Stimulated activated CD4-positive, alpha-beta T cell treated with anti-CD3 and anti-CD28 coated beads, Interleukin-12 subunit alpha, Interleukin-12 subunit beta, amount 100 ng/mL, for 48 hours (primary cell): ENCODE measurements at places on chromosomes 7 and 10.

GRCh38 chr10:113459626-113460280 lies 93.1 kb upstream of the HABP2 start:
- no peak for DNase-seq

GRCh38 chr10:29795850-29796249 lies 161.1 kb upstream of the SVIL start:
- DNase-seq, result no peak

DNA sequence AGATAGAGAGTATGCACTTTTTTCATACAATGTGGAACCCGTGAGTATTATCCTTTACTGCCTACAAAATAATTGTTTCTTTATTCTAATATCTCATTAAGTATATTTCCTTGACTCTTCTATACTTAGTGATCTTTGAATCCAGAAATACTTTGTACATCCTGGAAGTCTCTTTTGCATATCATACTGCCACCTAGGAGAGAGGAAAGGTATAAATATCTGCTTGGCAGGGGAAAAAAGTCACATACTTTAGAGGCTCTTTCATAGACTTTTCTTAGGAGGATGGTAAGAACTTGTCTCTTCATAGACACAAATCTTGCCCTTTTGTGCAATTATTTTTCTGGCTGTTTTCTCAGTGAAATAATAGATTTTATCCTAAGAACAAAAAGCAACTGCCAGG lies 436.0 kb downstream of the PAXIP1 start:
- DNase-seq, result no peak

GRCh38 chr7:94666879-94667587 lies 11.1 kb upstream of the SGCE start:
- no peak for DNase-seq

DNA sequence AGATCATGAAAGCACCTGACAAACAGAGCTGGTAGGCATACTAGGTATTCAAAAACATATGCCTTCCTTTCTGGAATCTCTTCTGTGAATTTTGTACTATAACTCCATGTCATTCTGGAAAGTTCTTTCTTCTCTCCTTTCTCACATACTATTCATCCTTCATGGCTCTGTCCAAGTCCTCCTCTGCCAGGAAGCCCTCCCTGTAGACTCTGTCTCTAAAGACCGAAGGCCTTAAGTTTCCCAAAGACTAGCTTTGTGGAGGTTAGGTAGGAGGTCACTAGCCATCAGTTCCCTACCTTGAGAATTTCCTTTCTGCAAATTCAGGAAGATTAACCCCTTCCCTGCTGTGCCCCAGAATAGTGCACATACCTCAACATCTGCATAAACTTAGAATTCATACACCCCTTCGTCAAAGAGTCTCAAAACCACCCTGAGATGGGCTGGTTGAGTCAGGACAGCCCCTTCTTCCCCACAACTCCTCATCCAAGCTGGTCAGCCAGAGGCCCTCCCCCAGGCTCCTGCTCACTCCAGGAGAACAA lies 20.6 kb downstream of the SORBS1 start:
- no peak for DNase-seq

DNA sequence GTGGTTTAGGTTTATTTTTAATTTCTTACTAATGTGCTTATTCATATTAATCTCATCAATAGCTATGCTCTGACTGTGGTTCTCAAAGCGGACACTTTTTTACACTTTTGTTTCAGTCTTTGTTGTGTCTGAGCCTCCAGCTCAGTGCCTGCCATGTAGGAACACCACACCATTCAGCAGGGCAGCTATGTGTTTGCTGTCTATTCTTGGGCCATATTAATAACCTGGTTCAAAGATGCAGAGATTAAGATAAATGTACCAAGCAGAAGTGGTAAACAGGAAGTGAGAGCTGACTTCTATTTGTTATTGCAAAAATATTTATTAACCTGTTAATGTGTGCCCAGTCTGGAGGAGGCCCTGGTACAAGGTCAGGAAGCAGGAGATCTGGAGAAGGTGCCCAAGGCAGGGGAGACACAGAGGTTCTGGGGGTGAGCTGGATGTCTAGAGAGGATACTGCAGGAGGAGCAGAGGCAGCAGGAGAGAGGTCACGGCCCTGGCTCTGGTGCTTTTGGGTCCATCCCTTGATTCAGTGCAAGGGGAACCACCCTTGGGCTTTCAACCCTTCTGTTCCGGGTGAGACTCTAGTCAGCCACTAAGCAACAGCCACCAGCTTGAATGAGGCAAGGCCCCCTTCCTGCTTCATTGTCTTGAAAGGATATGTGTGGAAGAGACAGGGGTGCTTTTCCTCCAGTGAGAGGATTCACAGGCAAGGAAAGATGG lies 1.9 kb downstream of the TBXAS1 start:
- DNase-seq, result no peak

GRCh38 chr10:70162892-70163201 lies 7.5 kb downstream of the SAR1A start:
- no peak for DNase-seq

GRCh38 chr10:124688386-124688785 lies 55.8 kb downstream of the FAM53B start:
- DNase-seq, result no peak

GRCh38 chr10:121411004-121411403 lies 187.2 kb downstream of the FGFR2 start:
- DNase-seq, result no peak

DNA sequence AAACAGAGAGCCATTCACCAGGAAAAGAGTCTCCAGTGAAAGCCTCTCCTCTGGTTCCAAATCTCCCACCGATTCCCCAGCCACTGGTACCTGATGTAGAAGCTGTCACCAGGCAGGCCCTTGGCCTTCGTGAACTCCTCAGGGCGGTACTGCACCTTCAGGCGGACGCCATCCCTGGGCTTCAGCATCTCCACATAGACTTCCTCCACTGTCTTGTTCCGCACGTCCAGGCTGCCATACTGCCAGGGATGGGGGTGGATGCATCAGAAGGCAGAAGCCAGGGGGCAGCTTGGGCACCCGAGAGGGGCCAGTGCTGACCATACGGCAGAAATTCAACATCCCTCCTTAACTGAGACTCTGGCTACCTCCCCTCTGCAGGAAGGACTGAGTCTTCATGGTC lies 118.8 kb downstream of the DLG5 start:
- no peak for DNase-seq

DNA sequence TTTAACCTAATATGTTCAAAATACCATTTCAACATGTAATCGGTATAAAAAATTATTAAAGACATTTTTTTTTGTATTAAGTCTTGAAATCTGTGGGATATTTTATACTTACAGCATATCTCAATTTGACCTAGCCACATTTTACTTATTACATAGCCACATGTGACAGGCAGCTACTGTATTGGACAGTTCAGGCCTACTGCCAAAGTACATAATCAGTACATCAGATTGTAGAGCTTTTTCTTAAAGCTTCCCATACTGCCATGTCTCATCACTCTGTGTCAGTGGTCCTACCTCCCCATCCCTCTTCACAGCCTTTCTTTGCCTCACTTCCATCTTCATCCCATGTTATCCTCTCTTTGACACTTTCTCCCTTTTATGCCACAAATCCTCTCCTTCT lies 43.0 kb downstream of the LOXL4 start:
- no peak for DNase-seq

DNA sequence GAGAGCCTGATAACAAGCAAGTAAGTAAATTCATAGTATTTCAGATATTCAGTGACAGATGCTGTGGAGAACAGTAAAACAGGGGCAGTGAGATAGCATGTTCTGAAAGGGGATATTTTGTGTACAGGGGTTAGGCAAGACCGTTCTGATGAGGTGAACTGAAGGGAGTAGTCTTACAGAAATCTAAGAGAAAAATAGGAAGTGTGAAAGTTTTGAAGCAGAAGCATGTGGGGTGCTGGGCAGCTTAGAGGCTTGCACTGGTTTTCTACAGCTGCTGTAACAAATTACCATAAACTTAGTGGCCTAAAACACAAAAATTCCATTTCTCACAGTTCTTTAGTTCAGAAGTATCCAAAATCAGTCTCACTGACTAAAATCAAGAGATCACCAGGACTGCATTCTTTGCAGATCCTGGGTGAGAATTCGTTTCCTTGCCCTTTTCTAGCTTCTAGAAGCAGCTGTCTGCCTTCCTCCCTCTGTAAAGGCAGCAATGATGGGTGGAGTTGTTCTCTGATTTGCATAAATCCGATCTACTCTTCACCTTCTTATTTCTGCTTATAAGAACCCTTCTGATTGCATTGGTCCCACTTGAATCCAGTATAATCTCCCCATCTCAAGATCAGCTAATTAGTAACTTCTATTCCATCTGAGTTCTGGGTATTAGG lies 7.5 kb upstream of the KLF14 start:
- no peak for DNase-seq

- no peak for DNase-seq
Measured at GRCh38 chr10:67302701-67303100, 376.9 kb downstream of the LRRTM3 start.

DNA sequence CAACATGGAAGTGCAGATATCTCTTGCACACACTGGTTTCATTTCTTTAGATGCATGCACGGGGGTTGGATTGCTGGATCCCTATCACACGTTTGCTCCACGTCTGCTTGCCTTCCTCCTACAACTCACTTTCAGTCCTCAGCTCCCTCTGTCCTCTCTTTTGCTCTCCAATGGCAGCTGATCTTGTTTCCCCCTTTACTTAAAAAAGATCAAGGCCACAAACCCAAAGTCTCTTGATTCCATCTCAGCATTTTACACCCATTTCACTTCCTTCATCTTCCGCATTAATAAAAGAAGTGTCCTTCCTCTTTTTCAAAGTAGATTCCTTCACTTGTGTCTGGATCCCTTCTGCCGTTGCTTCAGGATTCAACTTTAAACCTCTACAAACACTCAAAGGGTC lies 245.2 kb downstream of the DOCK4 start:
- DNase-seq, result no peak
